ENCODE measurements at places on chromosomes 12 and 14.

DNA sequence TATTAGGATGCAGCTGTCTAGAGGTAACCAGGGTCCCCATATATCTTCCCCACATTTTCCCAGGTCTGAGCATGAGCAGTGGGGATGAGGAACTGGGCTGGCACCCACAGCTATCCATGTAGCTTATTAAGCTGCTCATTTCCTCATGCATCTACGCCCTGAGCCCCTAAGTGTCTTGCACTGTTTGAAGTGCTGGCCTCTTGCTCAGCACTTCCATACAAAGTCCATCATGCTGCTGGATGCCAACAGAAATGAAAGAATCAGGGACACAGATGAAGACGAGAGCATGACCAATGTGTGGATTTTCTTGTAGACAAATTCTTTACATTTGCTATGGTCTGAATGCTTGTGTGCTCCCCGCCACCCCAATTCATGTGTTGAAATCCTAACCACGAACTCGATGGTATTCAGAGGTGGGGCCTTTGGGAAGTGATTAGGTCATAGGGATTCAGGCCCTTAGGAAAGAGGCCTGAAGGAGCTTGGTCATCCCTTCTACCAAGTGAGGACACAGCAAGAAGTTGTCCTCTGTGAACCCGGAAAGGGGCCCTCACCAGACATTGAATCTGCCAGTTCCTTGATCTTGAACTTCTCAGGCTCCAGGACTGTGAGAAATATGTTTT lies 54.5 kb downstream of the C12orf75 start:
- DNase-seq, result no peak

DNA sequence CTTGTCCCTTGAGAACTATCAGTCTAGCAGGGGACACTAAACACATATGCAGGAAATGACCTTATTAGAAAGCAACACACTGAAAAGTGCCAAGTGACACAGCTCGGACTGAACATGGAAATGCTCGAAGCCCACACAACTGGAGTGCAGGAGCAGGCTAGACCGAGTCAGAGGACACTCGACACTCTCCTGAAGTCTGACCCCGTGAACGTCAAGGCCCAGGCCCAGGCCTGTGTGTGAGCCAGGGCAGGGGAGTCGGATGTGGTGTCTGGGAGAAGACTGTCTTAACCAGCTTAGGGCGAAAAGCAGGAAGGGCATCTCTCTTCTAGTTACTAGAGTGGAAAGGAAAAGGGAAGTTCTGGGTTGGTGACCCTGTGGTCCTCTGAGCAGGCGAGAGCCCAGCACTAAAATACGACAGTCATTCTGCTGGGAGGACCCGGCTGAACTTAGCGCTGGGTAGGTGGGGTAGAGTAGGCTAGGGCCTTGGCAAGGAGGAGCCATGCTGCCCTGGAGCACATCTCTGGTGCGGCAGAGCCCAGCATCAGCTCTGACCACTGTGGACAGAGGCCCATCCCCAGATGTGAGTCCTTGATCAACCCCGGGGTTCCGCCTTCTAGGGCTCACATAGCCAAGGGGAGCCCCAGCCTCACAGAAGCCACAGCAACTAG lies 93.0 kb downstream of the NTF3 start:
- DNase-seq, result no peak

DNA sequence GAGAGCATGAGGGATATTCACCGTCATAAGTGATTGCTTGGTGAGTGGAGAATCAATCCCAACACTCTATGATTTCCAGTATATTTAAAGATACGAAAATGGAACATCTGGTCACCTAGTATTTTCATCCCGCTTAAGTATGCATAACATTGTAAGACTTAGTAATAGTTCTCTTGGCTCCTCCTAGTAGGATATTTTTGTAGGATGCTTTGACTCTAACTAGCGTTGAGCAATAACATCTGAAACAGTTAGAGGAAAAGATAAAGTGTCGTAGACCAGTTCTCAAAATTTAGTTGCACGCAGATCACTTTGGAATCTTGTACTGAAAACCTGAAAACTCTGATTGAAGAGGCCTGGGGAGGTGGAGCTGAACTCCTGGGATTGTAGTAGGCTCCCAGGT lies 7.6 kb downstream of the SAMD4A start:
- DNase-seq, result no peak

DNA sequence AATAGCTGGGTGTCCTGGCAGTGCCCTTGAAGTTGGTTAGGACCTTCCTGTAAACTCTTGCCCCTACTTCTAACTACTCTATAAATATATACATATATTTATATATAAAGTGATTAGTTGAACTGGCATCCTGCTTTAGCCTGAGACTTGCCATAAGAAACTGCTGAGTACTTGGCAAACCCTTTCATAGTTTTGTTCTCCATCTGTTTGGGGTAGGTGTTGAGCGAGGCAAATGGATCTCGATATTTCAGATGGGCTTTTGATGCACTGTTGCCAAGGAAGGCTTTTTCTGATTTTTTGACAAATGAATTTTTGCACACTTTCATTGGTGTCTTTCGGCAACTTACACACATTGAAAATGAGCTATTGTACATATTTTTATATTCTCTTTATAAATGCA lies 10.4 kb downstream of the CALM1 start:
- no peak for DNase-seq

GRCh38 chr12:113697651-113698509 lies 226.2 kb upstream of the LHX5 start:
- no peak for DNase-seq

GRCh38 chr12:95473231-95473883 lies 595 bp upstream of the METAP2 start:
- no peak for DNase-seq

DNA sequence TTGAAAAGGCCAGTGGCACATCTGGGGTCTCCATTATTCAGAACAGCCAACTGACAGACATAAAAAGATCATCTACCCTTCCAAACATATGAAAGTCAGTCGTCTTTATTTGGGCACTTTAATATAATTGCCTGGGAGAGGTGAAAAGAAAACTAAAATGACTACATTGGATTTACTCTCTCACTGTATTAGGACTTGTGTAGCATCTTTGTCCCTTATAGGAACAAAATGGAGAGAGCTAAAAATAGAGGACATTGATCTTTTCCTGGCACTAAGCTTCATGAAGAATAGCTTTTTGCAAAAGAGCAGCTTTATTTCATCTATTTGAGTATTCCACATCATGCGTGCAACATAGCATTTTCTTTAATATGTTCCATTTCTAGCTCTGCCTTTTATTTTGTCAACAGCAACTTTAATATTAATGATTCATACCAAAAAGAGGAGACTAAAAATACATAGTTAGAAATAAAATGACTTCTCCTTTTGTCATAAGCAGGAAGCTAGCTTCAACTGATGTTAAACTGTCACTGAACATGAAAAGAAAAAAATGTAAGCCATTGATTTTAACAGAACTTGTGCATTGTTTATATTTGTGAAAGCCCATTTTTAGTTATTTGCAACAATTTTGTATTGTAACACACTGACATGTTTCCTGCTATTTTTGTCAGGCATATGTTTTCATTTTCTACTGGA lies 254.6 kb downstream of the SEC23A start:
- no peak for DNase-seq

- no peak for DNase-seq
Observed at GRCh38 chr12:121159467-121160307, 27.0 kb downstream of the P2RX7 start.

GRCh38 chr14:24984846-24985589 lies 64.9 kb downstream of the STXBP6 start:
- DNase-seq, result no peak

DNA sequence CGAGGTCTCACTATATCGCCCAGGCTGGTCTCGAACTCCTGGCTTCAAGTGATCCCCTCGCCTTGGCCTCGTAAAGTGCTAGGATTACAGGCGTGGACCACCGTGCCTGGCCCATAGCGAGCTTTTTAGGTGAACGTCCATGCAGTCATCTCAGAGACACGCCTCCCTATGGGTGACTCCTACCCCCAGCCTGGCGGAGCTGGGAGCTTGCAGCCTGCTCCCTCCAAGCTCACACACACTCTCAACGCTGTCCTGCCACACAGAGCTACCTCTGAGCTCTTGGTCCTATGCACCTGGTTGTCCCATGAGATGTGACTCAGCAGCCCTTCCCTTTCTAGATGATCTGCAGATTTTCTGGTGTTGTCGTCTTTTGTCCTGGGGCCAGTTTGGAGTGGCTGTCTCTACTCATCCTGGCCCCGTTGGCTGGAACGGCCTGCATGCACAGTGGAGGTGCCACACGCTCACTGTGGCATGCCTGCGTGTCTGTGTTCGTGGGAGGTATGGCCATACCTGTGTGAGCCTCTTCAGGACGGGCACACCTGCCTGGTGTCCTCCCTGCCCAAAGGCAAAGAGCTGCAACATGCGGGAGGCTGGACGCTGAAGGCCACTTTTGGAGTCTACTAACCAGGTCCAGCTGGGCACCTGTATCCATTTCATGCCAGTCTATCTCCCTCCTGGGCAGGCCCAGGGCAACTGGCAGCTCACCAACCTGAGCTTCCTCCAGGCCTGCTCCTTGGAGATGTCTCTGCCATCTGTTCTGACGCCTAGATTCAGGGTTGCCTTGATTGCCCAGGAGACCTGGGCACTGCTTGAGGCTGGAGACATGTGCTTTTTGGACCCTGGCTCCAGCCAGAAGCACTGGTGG lies 18.1 kb downstream of the CABP1 start:
- no peak for DNase-seq

DNA sequence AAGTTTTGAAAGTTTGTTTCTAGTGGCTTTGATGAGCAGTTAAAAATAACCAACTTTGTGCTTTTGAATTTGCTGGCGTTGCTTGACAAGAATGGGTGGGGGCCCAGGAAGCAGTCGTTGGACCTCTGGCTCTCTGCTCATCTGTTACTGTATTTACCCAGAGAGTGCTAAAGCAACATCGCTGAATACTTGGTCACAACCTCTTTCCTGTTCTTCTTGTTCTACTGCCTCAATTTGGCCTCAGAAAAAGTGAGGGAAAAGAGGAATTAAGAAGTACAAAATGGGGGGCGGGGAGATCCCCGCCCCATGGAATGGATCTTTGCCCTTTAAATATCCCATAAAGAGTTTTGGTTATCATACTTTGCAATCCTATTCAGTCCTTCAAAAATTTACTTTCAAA lies 221.5 kb upstream of the G2E3 start:
- DNase-seq, result no peak

DNA sequence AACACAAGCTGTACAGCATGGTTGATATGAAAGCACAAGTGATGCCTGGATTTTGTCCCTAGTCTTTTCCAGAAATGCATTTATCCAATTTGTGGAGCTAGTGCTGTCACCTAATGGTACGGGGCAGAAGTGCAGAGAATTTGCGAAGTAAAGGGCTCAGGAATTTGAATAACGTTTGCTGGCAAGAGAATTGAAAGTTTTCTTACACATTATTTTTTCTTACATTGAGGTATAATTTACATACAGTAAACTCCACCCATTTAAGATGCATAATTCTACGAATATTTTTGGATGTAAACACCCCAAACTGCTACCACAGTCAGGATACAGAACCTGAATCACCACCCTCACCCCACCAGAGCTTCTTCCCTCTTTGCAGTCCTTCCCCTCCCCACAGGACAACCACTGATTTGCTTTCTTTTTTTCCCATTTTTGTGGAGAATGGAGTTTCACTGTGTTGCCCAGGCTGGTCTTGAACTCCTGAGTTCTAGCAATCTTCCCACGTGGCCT lies 3.5 kb downstream of the AICDA start:
- no peak for DNase-seq

DNA sequence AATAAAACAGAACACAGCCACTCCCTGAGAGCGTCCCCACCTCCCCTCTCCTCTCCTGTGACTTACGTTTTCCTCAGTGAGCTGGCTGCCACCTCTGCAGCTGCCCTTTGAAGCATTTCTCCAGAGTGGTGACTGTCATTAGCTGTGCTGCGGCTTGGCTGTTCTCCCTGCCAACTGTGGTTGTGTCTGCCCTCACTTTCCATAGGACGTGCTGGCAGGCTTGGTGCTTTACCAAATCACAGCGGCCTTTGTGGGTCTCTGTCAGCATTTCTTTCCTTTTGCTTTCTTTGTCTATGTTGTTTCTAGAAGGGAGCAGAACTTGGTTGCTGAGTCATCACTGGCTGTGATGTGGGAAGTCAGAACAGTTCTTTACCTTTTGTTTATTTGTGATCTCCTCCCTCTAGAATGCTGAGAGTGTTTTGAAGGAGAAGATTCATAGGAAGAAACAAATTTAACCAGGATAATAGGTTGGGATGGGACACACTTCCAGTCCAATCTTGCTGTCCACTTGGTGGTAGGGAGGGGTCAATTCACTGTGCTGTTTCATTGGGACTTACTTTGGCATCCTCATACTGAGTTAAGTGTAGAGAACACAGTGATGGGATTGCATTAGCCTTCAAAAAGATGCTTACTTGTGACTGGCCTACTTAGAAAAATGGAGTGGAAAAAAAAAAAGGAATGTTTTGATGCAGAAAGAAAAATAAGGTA lies 88.2 kb downstream of the TMX1 start:
- no peak for DNase-seq

DNA sequence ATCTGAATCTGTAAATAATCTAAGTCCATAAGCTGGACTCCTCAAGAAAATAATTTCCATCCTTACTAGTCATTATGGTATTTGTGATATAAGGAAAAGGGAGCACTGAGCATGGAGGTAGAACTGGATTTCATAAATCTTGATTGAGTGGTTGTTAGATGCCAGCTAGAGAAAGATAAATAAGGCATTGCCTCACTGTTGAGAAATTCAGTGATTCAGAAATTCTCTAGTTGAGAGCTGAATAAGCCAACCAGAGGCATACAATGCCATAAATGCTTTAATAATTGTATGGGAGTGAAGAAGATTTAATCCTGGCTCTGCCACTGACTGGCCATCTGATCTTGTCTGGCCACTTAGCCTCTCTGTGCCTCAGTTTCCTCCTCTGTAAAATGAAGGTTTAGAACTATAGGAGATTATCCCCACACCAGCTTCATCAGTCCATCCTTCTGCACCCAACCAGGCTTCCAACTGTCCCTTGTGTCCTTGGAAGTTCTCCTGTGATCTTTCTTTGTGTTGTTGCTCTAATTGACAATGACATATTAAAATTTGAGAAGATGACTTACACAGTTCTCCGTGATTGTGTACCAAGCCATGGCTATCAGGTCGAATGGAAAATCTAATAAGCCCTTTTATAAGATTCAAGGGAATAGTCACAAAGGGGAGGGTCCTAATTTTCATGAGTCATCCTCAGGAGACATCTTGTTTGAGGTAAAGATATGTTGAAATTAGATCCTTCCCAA lies 394.3 kb downstream of the EGLN3 start:
- DNase-seq, result no peak

DNA sequence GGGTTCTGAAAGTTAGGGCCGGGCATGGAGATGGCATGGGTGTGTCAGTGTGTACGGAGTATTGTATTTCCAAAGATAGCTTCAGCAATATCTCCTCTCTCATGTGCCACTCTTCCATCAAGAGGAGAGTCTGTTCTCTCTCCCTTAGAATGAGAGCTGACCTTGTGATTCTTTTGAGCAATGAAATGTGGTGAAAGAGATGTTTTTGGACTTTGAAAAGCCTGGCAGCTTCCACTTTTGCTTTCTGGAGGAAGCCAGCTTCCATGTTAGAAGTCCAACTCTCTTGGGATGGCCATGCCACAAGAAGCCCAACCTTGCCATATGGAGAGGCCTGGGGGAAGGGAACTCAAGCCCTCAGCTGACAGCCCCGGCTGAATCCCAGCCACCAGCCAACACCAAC lies 72.4 kb upstream of the GZMB start:
- DNase-seq, result no peak

All from natural killer cell treated with Interleukin-12 subunit alpha and Interleukin-12 subunit beta and Interleukin-15 and Interleukin-18, amount 100 ng/mL, for 72 hours (primary cell).